Stimulated activated CD4-positive, alpha-beta T cell treated with anti-CD3 and anti-CD28 coated beads, TNF-alpha, amount 100 ng/mL, for 1 hour (primary cell): ENCODE measurements at places on chromosomes 5 and 9.

DNA sequence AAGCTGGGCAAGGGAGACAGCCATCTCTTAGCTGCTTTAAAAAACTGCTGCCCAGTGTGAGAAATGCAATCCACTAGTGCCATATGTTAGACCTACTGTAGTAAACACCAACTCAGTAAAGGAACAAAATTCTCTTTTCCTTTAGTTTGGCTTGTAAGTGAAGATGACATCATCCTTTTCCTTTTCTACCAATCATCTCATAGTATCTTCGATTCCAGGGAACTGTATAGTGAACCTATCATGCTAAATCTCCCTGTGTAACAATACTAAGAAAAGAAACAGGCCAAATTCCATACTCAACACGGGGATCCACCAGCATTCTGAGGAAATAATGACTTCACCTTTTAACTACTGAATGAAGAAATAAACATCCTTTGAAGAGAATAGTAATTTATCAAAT, 100.1 kb downstream of the RAPGEF6 start:
- DNase-seq = no peak

- no peak for DNase-seq
Observed at GRCh38 chr5:106530150-106530549, 1140.6 kb downstream of the EFNA5 start.

GRCh38 chr9:83281306-83282255, 218.6 kb upstream of the RASEF start:
- DNase-seq = no peak

DNA sequence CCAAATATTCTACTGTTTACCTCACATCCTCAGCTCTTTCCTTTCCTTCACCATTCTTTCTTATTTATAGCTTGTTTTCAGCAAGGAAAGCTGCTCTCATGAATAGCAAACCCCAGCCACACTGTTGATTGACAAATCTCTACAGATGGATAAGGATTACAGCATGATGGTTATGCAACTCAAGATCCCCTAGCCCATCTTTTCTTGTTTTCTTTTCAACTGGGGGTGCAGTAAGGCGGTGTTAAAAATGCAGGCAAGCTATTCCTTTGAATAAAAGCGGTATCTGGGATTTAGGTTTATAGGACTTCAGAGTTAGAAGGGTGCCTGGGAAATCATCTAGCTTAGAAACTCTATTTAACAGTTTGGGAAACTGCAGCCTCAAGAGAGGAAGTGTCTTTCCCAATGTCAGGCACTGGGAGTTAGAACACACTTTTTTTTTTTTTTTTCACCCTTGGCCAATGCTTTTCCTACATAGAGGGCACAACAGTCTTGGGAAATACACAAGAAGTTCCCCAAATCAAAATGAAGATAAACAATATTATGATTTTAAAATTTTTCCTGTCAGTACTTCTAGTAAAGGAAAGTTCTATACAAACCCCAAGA, 2.6 kb downstream of the SPARC start:
- no peak for DNase-seq

DNA sequence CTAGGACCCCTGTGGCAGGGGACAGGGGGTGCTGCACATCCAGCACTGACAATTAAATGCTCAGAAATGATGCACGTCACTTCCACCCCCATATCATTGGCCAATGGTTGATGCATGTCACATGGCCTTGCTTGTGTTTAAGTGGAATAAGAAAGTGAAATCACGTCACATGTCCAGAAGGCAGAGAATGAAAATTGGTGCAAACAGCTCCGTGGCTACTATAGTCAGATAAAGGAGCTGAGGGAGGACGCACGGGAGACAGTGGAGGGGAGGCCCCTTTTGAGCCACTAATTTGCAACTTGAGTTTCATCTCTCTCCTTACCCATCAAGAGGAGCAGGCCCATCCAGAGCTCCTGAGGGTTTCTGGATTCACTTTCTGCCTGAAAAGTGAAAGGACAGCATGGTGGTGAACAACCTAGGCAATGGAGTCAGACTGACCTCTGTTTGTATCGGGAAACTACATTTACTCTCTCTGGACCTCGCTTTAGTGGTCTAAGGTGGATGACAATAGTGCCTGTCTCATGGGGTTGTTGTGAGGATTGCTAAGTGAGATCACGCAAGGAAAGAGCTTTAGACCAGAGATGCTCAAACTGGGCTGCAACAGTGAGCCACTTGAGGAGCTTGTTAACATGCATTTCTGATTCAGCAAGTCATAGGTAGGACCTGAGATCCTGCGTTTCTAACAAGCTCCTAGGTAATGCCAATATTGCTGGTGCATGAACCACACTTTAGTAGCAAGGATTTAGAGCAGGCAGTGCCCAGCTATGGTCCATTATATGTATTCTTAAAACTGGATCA, 133.9 kb upstream of the ADRA1B start:
- DNase-seq = no peak

DNA sequence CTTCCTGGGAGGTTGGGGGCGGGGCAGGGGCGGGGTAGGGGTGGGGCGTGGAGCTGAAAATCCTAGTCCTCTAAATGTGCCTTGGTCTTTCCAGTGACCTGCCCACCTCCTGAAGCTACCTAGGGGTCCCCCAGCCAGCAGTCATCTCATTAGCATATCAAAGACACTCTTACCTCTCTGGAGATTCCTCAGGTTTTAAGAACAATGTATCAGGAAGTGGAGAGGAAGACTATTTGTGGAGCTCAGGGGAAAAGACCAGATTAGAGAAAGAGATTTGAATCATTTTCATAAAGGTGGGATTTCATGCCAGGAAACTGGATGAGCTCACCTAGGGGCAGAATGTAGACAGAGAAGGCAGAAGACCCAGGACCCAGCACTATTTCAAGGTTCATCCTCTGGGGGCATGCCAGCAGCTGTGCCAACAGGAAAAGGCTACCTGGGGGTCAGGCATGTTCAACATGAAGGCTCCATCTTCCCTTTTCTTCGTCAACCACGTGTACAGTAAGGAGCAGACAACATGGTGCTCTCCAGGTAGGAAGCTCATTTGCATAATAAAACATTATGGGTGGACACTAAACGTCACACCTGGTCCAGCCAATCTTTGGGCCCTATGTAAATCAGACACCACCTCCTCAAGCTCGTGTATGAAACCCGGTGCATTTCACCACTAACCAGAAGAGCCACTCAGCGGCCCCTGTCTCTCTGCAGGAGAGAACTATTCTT, 6.9 kb downstream of the GMCL2 start:
- DNase-seq = no peak

DNA sequence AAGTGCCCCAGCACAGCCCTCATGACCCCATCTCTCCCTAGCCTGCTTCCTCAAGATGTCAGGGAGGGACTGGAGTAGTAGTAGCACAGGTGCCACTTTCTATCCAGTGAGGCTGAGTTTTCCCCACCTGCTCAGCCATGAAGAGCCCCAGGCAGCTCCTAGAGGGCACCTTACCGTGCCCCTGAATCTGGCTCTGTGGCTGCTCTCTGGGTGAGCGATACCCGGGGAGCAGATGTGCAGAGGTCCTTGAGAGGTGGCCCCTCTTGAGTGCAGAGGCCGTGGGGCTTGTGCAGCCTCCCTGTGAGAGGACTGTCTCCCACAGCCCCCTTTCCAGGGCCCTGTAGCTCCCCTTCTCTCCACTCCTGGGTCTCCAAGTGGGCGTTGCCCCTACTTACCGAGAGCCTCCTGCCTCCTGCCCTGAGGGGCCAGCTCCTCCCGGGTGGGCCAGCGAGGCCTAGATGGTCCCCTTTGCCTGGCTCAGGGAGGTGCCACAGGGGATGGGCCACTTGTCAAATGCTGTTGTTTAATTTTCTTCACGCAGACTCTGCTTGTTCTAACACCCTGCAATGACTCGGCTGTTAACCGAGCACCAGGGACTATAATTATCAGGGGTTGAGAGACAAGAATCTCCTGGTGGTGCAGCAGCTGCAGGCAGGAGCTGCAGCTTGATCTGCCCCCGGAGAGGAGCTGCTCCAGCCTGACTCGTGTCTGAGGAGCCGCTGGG, 29.6 kb upstream of the PITX1 start:
- no peak for DNase-seq

DNA sequence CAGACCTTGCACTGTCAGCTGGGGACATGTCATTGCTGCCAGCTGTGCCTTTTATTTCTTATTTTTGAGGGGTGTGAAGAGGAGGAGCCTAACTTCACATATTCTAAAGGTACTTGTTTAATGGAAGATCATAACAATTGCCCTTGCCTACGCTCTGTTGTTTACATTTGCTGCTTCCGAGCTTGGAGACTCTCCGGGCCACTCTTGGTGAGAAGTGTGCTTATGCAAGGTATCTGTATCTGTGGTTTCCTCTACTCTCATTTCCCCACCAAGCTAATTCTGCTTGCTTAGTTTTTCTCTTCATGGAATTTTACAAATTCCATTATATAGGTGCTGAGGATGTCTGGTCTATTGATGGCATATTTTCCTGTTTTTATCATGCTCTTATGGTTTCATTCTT, 105.3 kb downstream of the RASGRF2 start:
- no peak for DNase-seq

DNA sequence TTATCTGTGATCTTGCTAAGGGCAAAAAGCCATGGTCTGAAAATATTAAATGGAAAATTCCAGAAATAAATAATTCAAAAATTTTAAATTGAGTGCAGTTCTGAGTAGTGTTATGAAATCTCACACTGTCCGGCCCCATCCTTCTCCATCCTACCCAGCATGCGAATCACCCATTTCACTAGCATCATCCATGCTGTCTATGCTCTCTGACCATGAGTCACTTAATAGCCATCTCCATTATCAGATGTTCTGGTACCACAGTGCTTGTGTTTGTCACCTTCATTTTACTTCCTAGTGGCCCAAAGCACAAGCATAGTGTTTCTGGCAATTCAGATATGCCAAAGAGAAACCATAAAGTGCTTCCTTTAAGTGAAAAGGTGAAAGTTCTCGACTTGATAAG, 63.3 kb upstream of the SMC5 start:
- DNase-seq = no peak

- DNase-seq = peak; percentile 30
Observed at GRCh38 chr9:121133104-121133816, 58.5 kb downstream of the CNTRL start.

GRCh38 chr5:2181557-2181956, 298.8 kb upstream of the IRX4 start:
- no peak for DNase-seq

DNA sequence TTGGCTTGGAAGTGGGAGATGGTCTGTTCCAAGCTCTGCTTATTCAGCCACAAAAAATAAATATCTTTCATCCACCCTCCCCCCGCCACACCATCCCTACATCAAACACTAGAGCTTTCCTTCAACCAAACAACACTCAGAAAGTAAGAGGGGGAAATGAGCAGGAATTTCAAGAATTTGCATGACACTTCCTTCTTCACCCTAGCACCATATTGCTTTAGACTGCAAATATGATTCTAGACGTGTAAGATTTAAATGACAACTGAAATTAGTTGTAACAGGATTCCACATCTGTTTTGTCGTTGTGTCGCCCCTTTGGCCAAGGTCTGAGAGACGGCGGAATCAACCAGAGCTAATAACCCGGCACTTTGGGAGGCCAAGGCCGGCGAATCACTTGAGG, 88.5 kb downstream of the NDFIP1 start:
- no peak for DNase-seq

DNA sequence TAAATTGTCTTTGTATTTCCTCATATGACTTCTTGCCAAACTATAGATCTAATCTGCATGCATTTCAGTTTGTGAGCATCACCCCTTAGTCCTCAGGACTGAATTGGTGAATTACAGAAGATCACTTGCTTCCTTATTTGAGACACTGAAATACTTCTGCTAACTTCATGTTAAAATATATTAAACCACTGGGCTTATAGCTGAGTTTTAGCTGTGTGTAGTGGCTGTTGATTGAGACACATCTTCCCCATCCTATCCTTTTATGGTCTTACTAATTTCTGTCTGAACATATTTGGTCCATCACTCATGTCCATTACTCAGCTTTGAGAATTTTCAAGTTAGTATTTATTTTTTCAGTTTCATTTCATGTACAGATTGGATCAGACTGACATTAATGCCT, 295.9 kb downstream of the PSAT1 start:
- no peak for DNase-seq

DNA sequence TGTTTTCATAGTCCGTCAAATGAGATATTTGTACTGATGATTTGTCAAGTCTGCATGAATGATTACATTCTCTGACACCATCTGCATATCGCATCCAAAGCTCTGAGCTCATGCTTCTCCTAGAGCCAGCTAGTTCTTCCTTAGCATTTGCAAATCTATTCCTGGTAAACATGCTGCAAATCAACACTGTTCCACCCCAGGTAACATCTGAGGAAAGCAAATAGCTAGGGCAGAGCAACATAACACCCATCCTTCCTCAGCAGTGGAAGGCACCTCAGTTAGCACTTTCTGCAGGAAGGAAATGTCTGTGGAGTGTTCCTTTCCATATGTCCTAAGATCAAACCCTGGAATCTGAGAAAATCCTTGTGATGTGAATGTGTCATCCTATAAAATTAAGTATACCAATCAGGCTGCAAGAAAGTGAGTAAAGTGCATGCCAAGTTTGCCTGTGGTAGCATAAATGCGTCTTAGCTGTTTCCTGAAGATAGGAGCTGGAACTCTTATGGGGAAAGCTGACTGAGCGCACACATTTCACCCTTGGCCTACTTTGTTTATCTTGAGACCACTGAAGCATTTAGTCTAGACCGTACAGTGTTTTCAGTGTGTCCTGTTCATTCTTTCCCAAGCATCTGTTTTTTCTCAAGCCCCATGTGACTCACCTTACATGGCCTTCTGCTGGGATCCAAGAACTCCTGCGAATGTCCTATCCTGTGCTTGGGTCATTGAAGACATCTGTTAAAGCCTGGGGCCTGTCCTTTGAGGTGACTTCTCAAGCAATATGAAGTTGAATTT, 50.9 kb upstream of the STARD4 start:
- DNase-seq = no peak

DNA sequence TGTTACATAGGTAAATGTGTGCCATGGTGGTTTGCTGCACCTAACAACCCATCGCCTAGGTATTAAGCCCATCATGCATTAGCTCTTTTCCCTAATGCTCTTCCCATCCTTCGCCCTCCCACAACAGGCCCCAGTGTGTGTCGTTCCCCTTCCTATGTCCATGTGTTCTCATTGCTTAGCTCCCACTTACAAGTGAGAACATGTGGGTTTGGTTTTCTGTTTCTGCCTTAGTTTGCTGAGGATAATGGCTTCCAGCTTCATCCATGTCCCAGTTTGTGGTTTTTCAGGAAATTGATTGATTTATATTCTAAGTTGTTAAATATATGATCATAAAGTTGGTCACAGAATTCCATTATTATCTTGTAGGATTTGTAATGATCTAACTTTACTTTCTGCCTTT, 85.3 kb upstream of the CAST start:
- DNase-seq = no peak

- no peak for DNase-seq
Observed at GRCh38 chr9:124835026-124835557, 18.2 kb upstream of the WDR38 start.

GRCh38 chr9:6150483-6150882, 65.1 kb upstream of the IL33 start:
- DNase-seq = no peak
